ENCODE measurements at places on chromosomes 11 and 22.

- no peak for DNase-seq
Measured at GRCh38 chr11:91404344-91404743, 820.3 kb upstream of the FAT3 start.

DNA sequence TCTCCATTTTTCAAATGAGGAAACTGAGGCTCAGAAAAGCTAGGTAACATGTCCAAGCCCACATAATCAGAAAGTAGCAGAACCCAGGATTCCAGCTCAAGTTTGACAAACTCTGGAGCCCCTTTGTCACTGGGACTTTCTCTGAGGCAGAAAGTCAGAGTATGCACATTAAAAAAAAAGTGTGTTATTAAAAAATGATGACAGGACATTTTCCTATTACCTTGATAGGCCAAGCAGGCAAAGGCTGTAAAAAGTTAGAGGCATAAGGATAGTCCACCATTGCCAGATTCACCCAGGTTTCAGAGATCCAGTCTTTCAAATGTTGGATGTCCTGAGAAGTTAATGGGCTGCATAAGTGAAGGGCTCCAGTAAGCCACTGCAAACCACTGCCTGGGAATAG lies 51.4 kb downstream of the PRCP start:
- no peak for DNase-seq

DNA sequence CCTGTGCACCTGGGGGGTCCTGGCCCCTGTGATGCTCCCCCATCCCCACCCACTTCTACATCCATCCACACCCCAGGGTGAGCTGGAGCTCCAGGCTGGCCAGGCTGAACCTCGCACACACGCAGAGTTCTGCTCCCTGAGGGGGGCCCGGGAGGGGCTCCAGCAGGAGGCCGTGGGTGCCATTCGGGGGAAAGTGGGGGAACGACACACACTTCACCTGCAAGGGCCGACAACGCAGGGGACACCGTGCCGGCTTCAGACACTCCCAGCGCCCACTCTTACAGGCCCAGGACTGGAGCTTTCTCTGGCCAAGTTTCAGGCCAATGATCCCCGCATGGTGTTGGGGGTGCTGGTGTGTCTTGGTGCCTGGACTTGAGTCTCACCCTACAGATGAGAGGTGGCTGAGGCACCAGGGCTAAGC lies 20.0 kb upstream of the TALDO1 start:
- no peak for DNase-seq

GRCh38 chr22:34414467-34415440 lies 494.5 kb upstream of the LARGE1 start:
- DNase-seq: peak; percentile 39

DNA sequence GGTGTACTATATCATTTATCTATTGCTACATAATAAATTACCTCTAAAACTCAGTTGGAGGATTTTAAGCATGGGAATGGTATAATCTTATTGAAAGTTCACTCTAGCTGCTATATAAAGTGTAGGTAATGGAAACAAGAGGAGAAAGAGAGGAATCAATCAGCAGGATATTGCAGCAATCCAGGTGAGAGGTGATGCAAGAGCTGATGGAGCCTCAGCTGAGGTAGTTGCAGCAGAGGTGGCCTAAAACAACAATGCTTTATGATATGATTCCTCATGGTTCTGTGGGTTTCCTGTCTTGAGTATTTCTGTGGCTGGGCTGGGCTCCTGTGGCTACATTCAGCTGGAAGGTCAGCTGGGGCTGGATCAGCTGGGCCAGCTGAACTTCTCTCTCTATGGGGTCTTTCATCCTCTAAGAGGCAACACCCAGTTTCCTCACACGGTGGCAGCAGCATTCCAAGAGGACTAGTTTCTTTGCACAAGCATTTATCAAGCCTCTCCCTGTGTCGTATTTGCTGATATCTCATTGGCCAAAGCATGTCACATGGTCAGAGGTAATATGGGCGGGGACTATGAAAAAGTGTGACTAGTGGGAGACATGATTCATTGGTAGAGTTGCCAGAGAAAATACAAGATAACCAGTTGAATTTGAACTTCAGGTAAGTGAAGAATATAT lies 135.4 kb upstream of the LARGE1 start:
- no peak for DNase-seq

DNA sequence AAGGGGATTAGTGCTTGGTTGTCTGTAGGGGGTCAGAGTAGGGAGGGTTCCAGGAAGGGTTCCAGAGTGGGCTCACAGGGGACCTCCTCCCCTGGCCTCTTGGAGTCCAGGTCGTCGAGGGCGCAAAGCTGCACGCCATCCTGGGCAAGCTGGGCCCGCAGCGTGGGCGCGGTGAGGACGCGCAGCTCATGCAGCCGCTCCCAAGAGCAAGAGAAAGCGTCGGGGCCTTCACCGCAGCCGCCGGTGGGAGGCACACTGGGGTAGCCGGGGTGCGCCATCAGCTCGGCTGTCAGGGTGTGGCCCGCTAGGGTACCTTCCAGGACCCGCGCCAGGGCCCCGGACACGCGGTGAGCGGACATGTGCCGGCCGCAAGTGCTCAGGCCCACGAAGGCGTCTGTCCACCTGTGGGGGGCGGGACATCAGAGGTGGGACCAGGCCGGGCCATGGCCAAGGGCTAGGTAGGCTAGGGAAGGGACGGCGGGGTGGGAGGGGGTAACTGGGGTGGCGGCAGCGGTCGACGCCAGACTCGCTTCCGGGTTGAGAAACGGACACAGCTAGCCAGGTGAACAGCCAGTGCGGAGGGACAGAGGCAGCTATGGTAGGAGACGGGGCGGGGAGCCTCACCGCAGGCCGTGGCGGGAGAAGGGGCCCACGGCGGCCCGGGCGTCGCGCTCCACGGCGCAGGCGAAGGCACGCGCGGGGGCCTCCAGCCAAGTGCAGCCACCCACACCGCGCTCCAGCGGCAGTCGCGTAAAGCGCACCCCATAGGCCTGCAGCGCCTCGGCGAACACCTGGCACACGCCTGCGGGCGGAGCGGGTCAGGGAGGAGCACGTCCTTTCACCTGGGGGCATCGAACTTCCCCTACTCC lies 1.2 kb downstream of the YDJC start:
- no peak for DNase-seq

DNA sequence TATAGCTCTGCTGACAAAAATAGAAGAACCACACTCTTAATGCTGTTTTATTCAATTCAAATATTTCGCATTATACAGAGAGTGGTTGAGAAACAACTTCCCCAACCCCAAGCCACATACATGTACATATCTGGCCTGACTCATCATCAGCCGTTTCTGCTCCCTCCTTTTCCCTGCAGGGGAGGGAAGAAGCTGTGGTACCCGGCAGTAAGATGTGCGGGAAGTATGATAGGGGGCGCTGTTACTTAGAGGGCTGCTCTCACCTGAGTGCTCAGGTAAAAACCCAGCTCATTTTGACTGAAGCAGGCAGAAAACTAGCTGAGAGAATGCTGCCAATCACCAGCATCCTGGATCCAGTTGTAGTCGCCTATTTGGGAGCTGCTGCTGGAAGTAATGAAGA lies 85.5 kb downstream of the NELL1 start:
- DNase-seq: no peak

GRCh38 chr11:2685566-2686359 lies 14.0 kb downstream of the KCNQ1OT1 start:
- DNase-seq: no peak

All from NCI-H1105 (cell line).